ENCODE measurements at places on chromosomes 1 and 21.

- no peak for DNase-seq
Measured at GRCh38 chr1:68206848-68207689, 25.3 kb downstream of the WLS start.

DNA sequence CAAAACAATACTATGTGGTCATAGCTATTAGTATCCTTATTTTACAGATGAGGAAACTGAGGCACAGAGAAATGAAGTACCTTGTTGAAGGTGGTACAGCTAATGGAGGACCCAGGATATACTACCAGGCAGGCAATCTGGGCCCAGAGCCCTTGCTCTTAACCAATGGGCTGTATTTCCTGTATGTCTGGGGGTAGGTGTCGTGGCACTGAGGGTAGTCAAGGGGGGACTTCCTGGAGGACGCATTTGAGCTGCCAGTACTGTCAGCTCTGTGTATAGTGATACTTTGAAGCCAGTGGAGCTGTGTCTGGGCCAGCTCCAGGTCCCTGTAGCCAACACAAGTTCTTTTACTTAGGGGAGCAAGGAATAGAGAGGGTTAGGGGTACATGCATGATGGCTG, 34.9 kb downstream of the FAM151A start:
- no peak for DNase-seq

- no peak for DNase-seq
Measured at GRCh38 chr1:29682171-29682918, 446.0 kb downstream of the PTPRU start.

DNA sequence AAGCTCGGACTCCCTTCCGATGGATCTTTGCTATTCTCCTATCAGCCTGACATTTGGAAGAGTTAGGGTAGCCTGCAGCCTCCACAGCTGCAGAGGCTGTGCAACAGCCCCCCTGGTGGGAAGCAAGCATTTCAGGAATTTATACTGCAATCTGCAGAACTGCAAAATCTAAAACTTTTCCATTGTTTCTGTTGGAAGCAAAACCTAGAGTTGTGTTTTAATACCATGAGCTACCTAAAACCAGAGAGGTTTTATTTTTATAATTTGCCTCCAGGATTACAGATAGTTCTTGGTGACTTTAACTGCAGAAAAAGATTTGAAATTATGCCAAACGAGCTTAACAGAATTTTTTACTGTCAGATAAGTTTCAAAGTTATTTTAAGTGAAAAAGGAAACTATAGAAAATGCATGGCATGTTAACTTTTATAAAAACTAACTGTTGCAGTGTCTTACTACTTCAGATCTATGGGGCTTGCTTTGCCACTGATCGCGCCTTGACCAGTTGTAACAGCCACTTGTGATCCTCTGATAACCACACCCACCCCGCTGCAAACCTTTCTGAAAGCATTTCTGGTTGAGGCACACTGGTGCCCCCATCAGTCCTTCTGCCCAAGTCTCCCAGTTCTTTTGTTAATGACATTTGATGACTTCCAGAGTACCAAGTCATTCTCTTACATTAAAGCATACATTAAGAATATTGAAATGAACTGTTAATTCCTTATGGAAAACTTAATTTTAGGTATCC, 64.8 kb downstream of the PRDM2 start:
- no peak for DNase-seq

DNA sequence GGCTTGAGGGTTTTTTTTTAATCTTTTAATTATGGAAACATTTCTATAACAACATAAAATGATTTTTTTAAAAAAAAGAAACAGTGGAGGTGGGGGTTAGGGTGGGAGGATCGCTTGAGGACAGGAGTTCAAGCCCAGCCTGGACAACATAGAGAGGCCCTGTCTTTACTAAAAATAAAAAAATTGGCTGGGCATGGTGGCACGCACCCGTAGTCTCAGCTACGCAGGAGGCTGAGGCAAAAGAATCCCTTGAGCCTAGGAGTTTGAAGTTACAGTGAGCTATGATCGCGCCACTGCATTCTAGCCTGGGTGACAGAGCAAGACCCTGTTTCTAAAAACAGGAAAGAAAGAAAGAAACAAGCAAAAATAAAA, 32.2 kb upstream of the RNF11 start:
- no peak for DNase-seq

- DNase-seq: no peak
Measured at GRCh38 chr1:167022384-167022783, 33.3 kb downstream of the MAEL start.

DNA sequence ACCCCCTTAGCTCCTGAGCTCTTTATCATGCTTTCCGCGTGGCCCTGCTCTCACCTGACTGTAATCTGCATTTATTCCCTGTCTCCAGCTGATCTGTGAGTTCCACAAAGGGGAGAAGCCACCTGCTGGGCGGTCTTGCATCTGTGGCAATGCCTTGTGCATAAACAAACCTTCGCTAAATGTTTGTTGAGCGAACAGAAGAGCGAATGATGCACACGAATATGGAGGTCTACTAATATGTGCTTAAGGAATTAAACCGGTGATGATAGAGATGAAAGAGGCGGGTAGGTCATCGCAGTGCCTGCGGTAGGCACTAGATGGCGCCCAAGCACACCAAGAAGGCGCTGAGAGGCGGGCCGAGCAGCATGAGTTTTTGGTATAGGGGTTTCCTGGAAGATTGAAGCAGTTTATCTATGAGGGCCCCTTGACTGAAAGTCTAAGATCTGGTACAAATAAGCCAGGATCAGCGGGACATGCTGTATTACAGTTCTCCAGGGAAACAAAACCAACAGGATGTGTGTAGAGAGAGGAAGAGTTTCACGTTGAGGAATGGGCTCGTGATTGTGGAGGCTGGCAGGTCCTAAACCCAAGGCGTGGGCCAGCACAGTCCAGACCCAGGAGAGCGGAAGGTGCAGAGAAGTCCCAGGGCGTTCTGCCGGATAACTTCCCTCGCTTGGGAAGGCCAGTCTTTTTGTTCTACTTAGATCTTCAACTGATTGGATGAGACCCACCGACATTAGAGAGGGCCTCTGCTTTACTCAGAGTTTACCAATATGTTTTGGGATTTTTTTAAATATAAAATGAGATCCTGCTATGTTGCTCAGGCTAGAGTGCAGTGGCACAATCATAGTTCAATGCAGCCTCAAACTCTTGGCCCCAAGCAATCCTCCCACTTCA, 34.7 kb downstream of the TOMM20 start:
- DNase-seq: no peak

- no peak for DNase-seq
Measured at GRCh38 chr21:19122356-19122755, 718.8 kb upstream of the TMPRSS15 start.

GRCh38 chr1:22932803-22933470, 39.7 kb downstream of the LACTBL1 start:
- DNase-seq: no peak

DNA sequence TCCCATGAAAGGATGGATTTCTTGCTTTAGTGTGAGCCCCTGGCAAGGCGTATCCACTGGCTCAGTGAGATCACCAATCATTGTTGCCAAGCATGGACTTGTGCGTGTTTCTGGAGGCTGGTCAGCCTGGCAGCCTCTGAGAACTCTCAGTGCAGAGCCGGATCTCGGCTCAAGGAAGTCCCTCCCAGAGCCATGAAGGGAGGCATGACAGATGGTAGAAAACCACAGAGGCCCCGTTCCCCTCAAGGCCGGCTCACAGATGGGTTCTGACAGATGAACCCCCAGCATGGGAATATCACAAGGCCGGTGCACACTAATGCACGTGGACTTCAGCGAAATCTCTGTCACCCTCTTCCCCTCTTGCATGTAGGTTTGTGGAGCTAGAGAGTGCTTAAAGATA, 290.5 kb downstream of the AJAP1 start:
- DNase-seq: no peak

- no peak for DNase-seq
Measured at GRCh38 chr1:218616681-218617080, 271.5 kb downstream of the TGFB2 start.

DNA sequence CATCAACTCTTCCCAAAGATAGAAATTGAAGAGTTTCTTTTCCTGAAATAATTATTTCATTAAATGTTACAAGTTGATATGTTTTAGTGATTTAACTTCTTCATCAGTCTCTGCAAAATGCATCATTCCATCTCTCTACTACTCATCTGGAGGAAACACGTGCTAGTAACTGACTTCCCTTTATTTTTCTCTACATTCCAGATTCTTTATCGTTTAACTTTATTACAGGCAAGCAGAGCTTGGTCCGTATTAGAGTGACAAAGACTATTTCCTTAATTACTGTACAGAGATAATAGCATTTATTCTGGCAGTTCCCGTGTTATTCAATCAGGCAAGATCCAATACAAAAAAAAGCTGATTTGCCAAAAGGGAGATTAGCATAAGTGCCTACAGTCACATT, 88.6 kb downstream of the TM2D1 start:
- DNase-seq: no peak

DNA sequence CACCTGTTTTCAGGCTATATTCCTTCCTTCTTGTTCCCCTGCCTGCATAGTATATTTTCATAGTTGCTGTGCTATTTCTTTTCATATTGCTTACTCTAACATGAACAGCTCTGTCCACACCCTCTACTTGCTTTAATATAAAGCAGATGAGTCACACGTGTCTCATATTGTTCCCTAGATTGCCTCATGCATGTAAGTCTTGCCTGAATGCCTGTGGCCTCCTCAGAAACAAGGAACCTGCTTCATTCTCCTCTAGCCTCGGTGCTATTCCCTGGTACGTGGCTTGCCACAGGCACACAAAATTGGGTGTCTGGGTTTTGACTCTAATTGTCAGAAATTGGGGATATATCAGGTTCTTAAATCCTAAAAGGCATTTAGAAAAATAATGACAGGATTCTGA, 16.5 kb upstream of the PKP1 start:
- DNase-seq: no peak

GRCh38 chr1:65995336-65995735, 202.6 kb downstream of the PDE4B start:
- no peak for DNase-seq

DNA sequence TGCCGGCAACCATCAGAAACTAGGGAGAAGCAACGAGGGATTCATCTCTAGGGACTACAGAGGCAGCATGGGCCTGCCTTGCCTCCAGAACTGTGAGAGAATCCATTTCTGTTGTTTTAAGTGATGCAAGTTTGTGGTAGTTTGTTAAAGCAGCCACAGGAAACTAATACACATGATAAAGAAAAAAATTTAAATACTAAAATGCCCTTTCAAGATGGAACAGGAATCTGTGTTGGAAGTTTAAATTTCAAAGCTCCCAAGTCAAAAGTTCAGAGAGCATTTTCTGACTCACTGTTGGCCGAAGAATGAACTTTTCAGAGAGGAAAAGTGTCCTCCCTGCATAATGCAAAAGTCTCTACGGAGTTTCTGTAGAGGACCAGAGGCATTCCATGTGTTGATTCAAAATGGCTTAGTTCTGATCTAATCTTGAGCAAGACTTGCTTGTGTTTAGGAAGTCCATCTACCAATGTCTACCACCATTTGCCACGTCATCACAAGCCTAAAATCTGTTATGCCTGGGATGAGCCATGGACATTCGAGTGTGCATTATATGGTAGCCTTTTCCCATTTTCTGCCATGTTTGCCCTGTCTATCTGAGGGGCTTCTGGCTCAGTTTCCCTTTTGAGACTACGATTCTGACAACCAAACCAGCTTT, 22.4 kb upstream of the ARHGAP29 start:
- no peak for DNase-seq

DNA sequence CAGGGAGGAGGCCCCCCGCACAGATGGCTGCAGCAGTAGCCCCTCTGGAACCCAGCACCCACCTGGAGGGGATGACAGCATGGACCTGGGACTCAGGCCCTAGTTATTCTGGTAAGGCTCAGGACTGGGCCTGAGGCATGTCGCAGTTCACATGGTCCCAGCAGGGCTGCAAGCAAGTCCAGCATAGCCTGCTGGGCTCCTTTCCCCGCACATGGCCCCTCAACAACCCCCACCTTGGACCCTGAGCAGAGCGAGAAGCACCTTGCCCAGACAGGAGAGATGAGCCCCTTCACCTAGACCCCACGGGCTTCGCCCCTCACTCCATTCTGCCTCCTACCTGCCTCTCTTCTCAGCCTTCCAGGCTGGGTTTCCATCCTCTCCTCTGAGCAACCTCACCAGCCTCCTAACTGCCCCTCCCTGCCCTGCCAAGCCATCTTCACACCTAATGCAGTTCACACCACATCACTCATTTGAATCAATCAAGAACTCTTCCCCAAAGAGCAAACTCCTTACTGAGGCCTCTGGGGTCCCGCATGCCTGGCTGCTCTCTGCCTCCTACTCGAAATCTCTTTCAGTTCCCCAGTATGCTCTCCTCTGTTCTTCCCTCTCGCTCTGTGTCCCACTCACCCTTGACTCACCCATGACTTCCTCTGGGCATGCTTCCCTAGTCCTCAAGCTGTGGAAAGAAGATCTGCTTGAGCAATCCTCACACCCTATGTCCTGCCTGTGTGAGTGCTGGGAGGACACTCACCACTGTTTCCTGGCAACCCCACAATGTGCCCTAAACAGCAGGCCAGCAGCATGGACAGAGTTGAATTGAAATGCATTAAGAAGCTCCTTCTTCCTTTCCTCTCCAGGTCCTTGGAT, 9.4 kb upstream of the THEMIS2 start:
- no peak for DNase-seq

- peak; percentile 96 for DNase-seq
Measured at GRCh38 chr1:153963030-153963849, at the start of gene SLC39A1. Gene SLC39A1 (minus strand): TSS chr1:153963537. CDS start chr1:153962715, 822 bp downstream.

GRCh38 chr1:60877376-60877775, 205.0 kb upstream of the NFIA start:
- no peak for DNase-seq

DNA sequence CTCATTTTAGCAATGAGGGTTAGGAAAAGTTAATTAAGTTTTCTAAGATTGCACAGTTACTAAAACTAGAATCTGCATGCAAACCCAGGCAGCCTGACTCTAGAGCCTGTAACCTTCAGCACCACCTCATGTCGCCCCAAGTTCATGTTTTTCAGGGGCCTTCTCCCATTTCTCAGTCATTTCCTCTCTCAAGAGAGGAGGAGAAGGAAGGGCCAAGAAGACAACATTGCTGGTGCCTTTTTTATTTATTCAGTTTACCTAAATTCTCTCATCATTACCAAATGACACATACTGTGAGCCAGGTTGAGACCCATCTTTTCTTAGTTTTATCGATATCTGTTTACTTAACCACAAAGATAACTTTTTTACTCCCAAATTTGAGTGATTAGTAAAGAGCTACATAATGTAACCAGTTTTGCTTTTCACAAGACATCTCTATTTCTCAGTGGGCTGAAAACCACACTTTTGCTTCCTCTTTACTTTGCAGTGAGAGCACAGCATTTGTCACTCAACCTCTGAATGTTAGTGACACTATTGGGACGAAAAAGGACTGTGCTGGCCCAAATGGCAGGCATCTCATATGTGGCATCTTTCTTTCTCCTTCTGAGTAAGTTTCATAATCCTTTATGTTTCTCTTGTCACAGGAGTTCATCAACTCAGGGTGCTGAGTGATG, at the start of gene CD101:
TSS of gene CD101 (plus strand) at position 507 of the 674 bp plus-strand sequence. CDS start at position 565, 58 bp downstream.
- no peak for DNase-seq

GRCh38 chr1:30386156-30386926, 337.0 kb downstream of the MATN1 start:
- DNase-seq: no peak
